Activated CD8-positive, alpha-beta T cell treated with anti-CD3 and anti-CD28 coated beads for 36 hours (primary cell): ENCODE measurements at places on chromosomes 6 and 20. TPM values are rescaled to one million over a fixed set of nuclear protein-coding genes. Genes with fewer than 3 reads are reported as not detected.

Gene OLIG3
- 0.61 TPM for total RNA-seq

DNA sequence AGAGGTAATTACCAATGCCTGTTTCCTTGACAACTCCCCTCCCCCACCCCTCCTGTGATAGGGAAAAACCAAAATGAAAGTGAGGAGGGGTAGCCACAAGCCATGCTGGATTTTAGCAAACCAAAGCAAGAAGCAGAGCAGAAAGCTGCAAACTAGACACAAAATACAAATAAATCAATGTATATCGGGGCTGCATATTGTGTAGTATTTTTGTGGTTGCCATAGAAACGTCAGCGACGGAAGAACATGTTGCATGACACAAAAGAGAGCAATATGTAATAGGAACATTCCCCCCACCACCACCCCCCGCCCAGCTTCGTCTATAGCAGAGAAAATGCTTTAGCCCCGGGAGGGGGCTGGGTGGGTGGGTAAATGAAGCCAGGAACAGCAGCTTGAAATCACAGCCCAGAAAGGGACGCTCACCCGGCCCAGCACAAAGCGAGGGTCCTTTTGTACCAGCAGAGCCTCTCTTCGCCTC is 548 bp downstream of the AGPAT4 start:
- peak; percentile 52 for DNase-seq

- no peak for DNase-seq
Observed at GRCh38 chr6:117266257-117267053, 1.1 kb downstream of the VGLL2 start.

GRCh38 chr20:9301129-9302090 is 213.0 kb upstream of the LAMP5 start:
- no peak for DNase-seq

- DNase-seq: peak; percentile 38
Observed at GRCh38 chr20:45993197-45993951, 15.3 kb upstream of the MMP9 start.

DNA sequence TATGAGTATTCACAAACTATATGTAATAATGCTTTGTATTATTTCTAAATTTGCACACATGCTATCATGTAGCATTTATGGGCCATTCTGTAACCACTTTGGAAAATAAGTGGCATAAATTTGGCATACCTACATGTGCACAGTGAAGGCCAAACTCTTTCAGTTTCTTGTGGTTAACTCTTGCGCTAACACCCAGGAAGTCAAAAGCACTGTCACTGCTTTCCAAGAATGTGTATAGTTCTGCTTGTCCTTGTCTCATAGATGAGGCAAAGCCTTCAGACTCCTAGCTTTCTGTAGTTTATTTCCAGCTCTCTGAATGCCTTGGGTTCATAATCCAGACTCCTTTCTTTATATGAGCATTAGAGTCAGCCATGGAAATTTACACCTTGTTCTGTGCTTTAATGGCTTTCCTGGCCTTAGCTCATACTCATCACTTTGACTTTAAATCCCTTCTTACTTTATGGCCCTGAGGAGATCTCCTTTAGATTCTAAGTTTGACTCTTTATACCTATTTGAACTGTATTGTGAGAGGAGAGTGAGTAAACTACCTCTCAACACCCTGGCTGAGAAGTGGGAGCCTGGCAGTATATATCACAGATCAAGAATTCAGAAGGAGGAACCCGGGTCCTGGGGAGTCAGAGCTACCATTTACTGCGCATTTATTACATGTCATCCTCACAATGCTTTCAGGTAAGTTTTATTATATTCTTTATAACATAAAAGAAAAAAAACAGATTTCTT is 949 bp upstream of the SLC17A3 start:
- DNase-seq: no peak

Gene NRSN1
- not detected for total RNA-seq

GRCh38 chr6:28747631-28748157 is 176.1 kb downstream of the TRIM27 start:
- peak; percentile 30 for DNase-seq

Gene ZNF391
- 4.5 TPM for total RNA-seq

DNA sequence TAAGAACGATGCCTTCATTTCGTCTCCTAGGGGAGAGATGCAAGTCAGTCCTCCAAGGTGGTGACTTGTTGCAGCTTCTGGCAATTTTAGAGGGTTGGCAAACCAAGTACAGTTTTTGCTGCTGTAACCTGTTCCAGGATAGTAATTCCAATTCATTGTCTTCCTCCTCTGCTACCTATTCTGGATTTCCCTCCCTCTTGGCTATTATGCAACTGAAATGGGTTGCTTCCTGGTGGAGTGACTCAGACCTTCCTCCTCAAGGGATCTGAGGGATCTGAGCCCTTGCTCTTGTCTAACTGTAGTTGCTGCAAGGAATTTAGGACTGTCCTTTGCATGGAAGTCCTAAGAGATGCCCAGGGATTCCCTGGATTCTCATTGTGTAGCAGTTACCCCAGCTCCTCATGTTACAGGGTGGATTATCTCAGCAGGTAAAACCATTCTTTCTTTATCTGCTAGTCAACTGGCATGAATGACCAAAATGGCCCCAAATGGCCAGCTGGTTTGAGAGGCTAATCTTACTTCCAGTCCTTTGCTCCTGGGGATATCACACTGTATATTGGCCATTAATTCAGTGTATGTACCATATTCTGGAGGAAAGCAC is 17.6 kb upstream of the ELMO2 start:
- no peak for DNase-seq

Gene BNIP5
- not detected for total RNA-seq

DNA sequence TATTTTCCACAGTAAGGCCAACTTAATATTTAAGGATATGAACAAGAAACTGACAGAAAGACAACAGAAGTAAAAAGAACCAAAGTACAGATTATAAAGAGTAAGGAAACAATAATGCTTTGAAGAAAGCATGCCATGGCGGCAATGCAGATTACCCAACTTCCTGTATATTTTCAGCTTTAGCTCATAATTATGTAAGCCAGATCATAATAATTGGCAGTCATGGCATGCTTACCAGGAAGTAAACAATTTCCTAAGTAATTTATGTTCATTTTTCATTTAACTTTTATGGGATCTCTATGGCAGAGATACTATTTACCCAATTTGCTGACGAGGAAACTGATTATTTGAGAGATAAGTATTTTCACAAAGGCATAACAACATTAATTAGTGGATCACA is 988.7 kb downstream of the HACE1 start:
- DNase-seq: no peak

GRCh38 chr20:34531608-34532265 is 15.5 kb downstream of the DYNLRB1 start:
- no peak for DNase-seq

- DNase-seq: peak; percentile 47
Observed at GRCh38 chr20:20466341-20466879, 98.5 kb downstream of the INSM1 start.

Gene MLIP
- not detected for total RNA-seq

- no peak for DNase-seq
Observed at GRCh38 chr6:150036081-150036480, 10.7 kb upstream of the RAET1L start.

GRCh38 chr6:31710523-31711219 is 4.0 kb downstream of the LY6G6F start:
- no peak for DNase-seq

Gene SLC17A2
- not detected for total RNA-seq

DNA sequence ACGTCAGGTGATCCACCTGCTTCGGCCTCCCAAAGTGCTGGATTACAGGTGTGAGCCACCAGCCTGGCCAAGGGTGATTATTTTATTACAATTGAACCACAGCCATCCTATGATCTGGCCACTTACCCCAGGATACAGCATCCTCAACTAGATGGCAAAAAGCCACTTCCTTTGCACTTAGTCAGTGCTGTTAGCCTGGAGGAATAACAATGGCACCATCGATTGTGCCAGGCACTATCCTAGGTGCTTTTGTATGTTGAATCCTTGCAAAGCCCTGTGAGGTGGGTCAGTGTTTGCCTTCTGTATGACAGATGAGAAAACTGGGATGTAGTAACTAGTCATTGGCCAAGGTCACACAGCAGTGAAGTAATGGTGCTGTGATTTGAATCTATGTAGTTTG is 11.2 kb upstream of the TTPAL start:
- no peak for DNase-seq

GRCh38 chr6:127204281-127204680 is 62.4 kb upstream of the RNF146 start:
- DNase-seq: no peak

DNA sequence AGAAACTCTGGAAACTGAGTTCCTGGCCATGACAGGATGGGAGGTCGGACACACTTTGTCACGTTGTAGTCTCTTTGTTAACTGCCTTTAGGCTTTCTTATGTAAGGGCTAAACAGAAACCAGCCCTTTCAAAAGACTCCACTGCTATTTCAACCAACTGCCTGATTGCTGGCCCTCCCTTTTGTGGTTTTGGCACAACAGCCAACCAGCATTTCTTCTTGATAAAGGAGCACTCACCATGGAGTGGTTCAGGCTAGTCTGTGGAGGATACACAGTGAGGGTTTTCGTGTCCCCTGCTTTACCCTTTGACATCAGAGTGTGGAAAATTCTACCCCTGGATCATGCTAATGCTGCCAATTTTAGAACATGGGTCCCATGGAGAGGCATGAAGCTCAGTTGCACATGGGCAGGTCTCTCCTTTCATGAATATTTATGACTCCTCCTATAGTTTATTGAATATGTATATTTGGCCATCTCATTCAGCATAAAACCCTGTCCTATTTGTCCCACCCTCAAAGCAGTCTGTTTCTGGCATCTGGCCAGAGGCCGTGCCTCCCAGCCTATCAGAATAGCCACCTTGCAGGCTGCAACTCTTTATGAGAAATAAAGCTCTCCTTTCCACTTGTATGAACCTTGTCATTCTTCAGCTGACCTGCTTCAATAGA is 148.3 kb downstream of the HS3ST5 start:
- DNase-seq: no peak

GRCh38 chr20:60446267-60447111 is 488.3 kb downstream of the CDH26 start:
- no peak for DNase-seq

GRCh38 chr20:58267389-58268215 is 39.1 kb upstream of the ANKRD60 start:
- DNase-seq: no peak

Gene LY6G6D
- total RNA-seq: not detected

DNA sequence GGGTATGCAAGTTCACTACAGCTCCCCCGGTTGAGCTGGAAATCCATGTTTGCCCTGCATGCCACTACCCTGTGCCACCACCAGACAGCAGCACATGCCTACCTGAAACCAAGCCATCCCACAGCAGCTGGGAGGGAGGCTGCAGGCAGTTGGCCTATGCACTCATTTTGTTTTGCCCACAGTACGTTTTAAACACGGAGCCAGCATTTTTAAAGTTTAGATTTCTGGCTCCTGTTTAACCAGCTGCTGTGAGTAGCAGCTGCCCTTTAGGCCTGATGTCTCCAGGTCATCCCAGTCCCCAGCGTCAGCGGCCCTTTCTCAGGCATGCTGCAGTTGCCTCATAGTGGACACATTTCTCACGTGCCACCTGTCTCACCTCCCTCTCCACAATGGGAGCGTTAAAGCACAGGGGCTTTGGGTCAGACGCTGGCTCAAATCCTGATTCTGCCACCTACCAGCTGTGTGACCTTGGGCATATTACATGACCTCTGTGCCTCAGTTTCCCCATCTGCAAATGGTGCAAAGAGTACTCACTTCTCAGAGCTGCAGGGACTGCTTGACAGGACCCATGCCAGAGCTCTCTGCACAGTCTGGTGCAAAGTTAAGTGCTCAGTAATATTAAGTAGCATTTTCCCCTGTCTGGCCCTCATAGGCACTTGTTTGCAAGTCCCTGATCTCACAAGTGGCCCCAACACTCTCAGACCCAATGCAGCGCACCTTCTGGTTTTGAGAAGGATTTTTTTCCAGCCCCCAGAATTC is 8.2 kb upstream of the UBE2V1 start:
- DNase-seq: peak; percentile 75

Gene ME1
- 0.25 TPM for total RNA-seq

- DNase-seq: no peak
Observed at GRCh38 chr20:11140359-11140758, 466.6 kb upstream of the JAG1 start.

DNA sequence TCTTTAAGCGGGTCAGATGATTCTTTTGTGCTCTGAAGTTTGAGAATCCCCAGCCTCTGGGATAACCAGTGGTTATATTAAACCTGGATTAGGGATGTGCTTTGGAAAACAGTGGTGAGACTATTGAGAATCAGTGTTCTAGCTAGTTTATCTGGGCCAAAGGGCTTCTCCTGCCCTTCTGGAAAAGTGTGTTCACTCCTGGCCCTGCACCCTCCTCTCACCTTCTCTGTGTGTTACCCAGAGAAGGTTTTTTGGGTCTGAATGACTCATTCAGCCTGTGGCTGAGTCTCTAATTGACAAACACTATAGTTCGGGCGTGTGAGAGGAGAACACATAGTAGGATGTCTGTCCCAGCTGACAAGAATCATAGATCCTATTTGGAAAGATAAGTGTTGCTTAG is 66.7 kb downstream of the LRRC1 start:
- DNase-seq: no peak

GRCh38 chr20:45893831-45894230 is 2.7 kb downstream of the CTSA start:
- no peak for DNase-seq

Gene SLX4IP
- 7.3 TPM for total RNA-seq

Gene ECT2L
- total RNA-seq: not detected

DNA sequence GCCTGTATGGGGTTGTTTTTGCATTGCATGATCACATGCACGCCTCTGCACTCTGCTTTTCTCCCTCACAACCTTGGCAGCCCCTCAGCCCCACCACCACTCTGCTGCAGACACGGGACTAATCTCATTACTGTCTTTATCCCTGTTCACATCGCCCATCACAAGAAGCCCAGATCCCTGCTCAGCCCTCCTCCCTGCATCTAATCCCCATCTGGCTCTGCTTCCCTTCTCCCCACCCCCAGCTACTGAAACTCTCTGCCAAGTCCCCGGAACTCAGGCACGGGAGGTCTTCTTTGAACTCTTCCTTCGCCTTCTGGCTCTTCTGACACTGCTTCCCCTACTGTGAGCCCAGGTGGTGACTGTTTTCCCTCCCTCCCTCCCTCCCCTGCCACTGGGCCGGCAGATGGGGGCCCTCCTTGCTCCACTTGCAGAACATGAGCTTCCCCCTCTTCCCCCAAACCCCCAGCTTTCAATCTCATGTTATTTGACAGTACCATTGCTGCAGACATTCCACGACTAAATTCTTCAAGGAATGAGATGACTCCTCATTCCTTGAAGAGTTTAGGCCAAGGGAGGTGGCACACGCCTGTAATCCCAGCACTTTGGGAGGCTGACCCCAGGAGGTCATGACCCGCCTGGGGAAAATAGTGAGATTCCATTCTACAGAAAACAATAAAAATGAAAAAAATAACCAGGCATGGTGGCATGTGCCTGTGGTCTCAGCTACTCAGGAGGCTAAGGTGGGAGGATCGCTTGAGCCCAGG is 21.9 kb upstream of the TULP1 start:
- no peak for DNase-seq

GRCh38 chr20:18832546-18833200 is 19.1 kb downstream of the SCP2D1 start:
- no peak for DNase-seq
